Urinary bladder (tissue), 4 donors: ENCODE measurements at places on chromosomes 6 and 20. TPM values are rescaled to one million over a fixed set of nuclear protein-coding genes. Genes with fewer than 3 reads are reported as not detected.

Gene TCF21
- 25.3 TPM for total RNA-seq

Gene NDUFAF4
- total RNA-seq = 31.4 TPM

Gene ZSCAN23
- 15.5 TPM for total RNA-seq

Gene RPL7L1
- total RNA-seq = 96.9 TPM

Gene CST1
- total RNA-seq = not detected

Gene FOXC1
- total RNA-seq = 7.3 TPM

Gene PROKR2
- not detected for total RNA-seq

Gene PTGIS
- 118 TPM for total RNA-seq

Gene BANF2
- not detected for total RNA-seq
